Stimulated activated CD4-positive, alpha-beta T cell treated with anti-CD3 and anti-CD28 coated beads, Interleukin-4, amount 100 ng/mL, for 24 hours (primary cell): ENCODE measurements at places on chromosomes 13 and 19.
A peak's percentile ranks its signal among the peaks of the same experiment; 100 is the strongest.

DNA sequence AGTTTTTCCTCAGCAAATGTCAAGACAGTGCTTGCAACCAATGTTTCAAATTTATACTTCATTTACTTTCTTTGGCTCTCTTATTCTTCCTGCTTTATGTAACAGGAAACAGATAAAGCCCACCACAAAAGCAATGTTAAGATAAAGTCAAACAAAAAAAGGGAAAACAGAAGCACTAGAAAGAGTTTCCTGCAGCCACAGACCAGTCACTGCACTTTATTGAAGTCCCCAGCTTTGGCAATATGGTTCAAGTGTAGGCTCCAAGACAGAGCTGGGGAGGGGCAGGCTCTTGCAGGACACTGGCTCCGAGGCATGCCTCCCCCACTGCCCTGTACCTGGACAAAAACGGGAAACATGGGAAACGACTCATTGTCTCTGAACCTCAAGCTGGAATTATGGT lies 15.3 kb upstream of the CDC16 start:
- DNase-seq = no peak

DNA sequence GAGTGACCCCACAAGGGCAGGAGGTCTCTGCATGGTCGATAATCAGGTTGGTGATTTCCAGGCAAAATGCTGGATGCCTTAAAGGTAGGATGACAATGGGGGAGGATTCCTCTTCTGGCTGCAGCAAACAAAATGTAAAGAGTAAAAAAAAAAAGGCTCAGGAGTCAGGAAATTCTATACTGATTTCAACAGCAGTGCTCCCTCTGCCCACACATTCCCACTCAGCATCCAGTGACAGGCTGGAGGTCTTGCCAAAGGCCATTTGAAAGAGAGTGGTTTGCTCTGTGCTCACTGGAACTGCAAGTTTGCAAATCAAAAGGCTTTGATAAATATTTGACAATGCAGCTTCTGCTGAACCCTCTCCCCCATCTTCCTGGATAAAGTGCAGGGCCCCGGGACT lies 135.4 kb downstream of the TNFRSF19 start:
- DNase-seq = no peak

- DNase-seq = no peak
Observed at GRCh38 chr13:97621631-97622030, 187.7 kb downstream of the RAP2A start.

DNA sequence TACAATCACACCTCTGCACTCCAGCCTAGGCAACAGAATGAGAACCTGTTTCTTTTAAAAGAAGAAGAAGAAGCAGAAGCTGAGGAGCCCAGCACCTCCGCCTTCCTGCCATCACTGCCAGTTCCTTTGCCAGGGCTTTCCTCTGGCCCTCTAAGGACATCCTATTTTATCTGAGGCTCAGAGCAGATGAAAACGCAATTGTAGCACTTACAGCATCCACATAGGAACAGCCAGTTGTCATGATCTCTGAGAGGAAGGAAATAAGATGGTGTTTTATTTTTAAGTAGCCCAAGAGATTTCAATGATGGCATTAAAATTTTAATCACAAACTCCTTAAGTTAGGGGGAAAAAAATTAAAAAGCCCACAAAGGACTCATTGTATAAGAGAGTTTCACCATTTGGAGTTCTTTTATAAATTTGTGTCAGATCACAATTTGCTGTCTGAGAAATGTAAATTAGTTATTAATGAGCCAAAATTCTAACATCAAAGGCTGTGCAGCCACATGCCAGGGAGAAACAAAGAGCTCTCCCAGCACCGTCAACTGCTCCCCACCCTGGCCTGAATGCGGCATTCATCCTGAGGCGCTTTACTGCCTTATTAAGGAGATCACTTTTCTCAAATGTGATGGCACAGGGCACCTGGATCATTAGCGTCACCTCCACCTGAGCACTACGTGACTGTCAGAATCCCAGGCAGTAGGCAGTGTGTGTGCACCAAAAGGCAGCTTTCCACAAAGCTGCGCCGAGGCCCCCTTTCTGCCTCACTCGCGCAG lies 393.0 kb downstream of the FOXO1 start:
- DNase-seq = no peak

DNA sequence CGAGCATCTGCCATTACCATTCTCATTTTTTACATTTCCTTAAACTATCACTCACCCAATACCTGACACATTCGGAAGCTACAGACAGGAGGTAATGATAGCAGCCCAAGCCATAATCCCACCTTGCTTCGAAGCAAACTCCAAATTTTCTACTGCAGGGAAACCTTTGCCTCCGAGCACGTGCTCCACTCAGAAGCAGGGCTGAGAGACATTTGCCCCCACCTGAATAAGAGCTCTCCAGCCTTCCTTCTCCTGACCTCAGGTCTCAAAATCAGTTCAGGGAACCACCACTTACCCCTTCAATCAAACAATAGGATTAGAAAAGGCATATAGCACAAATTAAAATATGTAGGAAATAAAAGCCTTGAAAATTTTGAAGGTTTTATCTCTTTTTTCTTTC lies 2.3 kb upstream of the DACH1 start:
- no peak for DNase-seq

DNA sequence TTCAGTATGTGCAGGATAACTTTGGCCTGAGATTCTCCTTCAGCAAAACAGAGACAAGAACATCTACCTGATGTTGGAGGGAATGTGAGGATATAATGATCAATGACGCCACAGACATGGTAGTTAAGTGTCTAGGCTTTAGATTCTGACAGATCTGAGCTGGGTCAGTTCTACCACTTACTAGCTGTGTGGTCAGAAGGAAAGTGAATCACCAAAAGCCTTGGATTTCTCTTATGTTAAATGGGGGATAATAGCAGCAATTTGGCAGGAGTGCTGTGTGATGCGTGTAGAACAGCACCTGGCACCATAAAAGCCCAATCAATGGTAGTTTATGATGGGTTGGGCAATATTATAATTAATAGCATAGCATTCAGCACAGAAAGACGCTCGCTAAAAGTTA lies 41.7 kb downstream of the RXFP2 start:
- no peak for DNase-seq

GRCh38 chr13:41458187-41458760 lies 924 bp downstream of the RGCC start:
- DNase-seq = peak; percentile 66

- DNase-seq = no peak
Observed at GRCh38 chr19:41670755-41671154, 17.3 kb downstream of the CEACAM7 start.

- DNase-seq = no peak
Observed at GRCh38 chr19:55115446-55116065, 1.9 kb downstream of the PPP1R12C start.

DNA sequence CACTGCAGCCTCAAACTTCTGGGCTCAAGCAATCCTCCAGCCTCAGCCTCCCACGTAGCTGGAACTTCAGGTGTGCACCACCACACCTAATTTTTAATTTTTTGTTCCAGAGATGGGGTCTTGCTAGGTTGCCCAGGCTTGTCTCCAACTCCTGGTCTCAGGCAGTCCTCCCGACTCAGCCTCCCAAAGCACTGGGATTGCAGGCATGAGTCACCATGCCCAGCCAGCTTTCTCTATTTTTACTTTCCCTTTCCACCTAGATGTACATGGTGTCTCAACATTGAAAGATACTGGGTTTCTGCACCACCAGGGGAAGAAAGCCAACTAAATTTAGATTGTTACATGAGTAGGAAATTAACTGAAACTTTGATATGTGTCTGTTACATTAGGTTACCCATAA lies 13.8 kb upstream of the ZNF846 start:
- DNase-seq = no peak

DNA sequence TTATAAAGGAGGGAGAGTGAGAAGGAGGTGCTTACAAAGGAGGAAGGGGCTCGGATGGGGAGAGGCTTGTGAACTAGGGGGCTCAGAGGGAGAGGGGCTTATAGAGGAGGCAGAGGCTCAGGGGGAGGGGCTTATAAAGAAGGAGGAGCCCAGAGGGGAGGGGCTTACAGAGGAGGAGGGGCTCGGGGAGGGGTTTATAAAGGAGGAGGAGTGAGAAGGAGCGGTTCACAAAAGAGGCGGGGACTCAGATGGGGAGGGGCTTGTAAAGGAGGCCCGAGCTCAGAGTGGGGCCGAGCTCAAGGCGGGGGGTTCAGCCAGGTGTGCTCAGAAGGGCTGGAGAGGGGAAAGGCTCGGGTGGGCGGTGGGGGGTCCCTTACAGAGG lies 500 bp downstream of the SMIM24 start:
- no peak for DNase-seq

GRCh38 chr13:26976313-26976712 lies 195.3 kb downstream of the USP12 start:
- DNase-seq = no peak

DNA sequence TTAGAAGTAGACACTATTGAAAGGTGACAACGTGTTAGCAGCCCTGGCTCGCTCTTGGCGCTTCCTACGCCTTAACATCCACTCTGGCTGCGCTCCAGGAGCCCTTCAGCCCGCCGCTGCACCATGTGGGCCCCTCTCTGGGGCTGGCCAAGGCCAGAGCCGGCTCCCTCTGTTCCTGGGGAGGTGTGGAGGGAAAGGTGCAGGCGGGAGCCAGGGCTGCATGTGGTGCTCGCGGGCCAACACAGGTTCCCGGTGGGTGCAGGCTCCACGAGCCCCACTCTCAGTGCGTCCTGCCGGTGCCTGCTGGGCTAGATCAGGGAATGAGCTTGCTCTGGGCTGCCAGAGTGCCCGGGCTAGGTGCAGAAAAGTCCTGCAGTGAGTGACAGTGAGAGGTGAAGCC lies 1284.3 kb downstream of the OLFM4 start:
- no peak for DNase-seq

DNA sequence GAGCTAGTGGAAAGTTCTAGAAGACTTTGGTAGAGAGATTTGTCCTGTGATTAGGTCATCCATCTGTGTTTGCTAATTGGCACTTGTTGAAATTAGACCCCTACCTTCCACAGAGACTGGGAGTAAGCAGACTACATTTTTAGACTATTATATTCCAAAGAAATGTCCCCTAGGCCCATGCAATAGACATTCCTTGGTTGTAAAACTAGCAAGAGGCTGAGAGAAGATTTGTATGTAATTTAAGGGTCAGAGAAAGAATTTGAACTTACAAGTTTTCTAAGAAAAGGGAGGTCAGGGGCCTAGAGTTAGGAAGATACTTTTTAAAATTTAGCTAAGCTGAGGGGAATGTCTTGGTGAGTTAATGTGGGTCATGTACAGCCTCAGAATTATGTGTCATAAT lies 470.7 kb upstream of the SLITRK1 start:
- no peak for DNase-seq

- no peak for DNase-seq
Observed at GRCh38 chr19:2326699-2327360, 1.6 kb downstream of the LSM7 start.
